ENCODE measurements at places on chromosomes 2 and 18. TPM values are rescaled to one million over a fixed set of nuclear protein-coding genes. Genes with fewer than 3 reads are reported as not detected.

The CYTIP gene
- polyA plus RNA-seq: 1.00 TPM

The LAMA3 gene
- polyA plus RNA-seq: 3.4 TPM

The POTEE gene
- not detected for polyA plus RNA-seq

The RTP5 gene
- not detected for polyA plus RNA-seq

The PARD6G gene
- polyA plus RNA-seq: 1.8 TPM

The LGALSL gene
- 19.1 TPM for polyA plus RNA-seq

The LINC00305 gene
- polyA plus RNA-seq: not detected

The PHOSPHO2 gene
- 3.4 TPM for polyA plus RNA-seq

The CXCR2 gene
- 0.05 TPM for polyA plus RNA-seq

The CFAP65 gene
- polyA plus RNA-seq: 0.15 TPM

The WNT10A gene
- not detected for polyA plus RNA-seq

The NCL gene
- polyA plus RNA-seq: 178 TPM

The MYO3B gene
- polyA plus RNA-seq: 0.05 TPM

The IL1R2 gene
- 9.3 TPM for polyA plus RNA-seq

The RBM43 gene
- polyA plus RNA-seq: 4.8 TPM

The ASXL3 gene
- 0.84 TPM for polyA plus RNA-seq

The RNF152 gene
- polyA plus RNA-seq: 18.1 TPM

The TRIM54 gene
- polyA plus RNA-seq: 1.4 TPM

The IL1F10 gene
- polyA plus RNA-seq: not detected

Measured in aorta (tissue), 5 donors.